HAP-1 (cell line): ENCODE measurements at places on chromosomes 4 and X.

DNA sequence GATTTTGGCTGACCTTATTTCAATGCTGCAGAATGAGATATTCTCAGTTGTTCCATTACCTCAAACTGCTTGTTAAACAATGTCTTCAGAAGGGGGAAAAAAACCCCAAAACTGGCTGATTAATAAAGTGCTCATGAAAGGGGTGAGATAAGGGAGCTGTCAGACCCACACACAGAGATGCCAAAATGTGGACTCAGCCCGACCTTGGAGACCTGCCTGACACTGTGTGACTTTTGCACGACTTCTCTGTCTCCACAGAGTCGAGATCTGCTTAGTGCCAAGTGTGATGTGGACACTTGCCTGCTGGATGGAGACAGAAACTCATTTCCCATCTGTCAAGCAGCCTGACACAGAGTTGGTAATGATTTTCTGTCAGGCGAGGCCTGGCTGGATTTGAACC, 31.5 kb downstream of the REELD1 start:
- DNase-seq = no peak

DNA sequence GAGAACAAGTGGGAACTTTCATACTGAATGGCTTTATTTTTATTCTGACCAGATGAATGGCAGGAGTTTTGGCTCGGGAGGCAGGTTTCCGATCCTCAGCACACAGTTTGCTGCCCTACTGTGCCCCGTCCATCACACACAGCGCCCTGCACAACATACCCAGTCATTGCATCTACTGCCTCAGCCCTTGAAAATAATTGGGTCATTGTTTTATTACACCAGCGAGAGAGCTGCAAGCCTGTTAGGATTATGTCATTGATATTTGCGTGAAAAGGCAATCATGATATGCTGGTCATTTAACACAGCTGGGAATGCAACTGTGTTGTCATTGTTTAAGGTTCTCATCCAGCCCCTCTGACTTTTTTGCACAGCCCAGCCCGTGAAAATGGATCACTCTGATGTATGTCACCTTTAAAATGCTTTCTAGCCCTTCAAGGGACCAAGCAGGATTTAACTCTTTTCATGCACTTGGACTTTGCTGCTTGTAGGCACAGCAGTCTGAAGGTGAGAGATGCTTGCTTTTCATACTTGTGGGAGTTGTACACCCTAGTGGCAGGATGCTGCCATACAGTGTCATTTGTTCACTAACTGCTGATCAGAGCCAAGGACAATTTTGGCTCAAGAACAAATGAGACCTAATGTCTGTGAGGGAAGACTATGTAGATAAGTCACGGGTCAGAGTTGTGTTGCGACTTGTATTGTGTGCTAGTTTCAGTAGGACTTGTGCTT, 62.3 kb downstream of the RTL9 start:
- peak; percentile 51 for DNase-seq

- DNase-seq = no peak
Observed at GRCh38 chr4:108446556-108446955, 173.8 kb upstream of the RPL34 start.

DNA sequence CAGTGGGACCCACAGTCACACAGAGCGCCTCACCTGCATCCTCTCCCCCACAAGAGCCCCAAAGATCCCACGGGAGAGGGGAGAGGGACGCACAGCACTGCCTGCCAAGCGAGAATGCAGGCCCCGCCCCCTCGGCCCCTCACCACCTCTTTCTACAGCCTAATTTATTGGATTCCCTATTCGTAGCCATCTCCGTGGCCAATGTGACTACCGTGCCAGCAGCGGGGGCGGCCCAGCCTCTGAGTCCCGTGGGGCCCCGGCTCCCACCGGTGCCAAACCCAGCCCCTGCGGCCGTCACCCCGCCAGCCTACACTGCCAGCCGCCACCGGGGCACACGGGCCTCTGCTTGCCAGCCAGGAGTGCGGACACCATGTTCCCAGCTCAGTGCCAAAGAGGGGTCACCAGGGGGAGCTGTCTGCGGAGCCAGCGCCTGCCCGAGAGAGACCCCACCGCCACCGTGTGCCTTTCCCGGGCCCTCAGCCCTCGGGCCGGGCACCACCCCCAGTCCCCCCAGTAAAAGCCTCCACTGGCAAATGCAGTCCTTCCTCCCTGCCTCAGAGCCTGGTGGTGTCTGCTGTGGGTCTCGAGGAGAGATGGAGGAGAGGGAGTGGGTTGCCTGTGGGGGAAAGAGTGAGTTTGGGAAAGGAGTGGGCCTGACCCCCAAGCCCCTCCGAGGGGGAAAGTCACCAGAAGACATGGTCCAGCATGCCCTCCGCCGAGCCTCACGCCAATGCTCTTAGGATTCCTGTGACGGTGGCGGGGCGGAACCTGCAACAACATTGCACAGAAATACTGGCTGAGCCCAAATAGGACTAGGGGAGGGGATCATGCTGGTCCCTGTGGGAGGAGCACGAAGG, 19.6 kb upstream of the PLXNB3 start:
- no peak for DNase-seq

GRCh38 chr4:104093247-104093646, 373.5 kb upstream of the TACR3 start:
- no peak for DNase-seq

DNA sequence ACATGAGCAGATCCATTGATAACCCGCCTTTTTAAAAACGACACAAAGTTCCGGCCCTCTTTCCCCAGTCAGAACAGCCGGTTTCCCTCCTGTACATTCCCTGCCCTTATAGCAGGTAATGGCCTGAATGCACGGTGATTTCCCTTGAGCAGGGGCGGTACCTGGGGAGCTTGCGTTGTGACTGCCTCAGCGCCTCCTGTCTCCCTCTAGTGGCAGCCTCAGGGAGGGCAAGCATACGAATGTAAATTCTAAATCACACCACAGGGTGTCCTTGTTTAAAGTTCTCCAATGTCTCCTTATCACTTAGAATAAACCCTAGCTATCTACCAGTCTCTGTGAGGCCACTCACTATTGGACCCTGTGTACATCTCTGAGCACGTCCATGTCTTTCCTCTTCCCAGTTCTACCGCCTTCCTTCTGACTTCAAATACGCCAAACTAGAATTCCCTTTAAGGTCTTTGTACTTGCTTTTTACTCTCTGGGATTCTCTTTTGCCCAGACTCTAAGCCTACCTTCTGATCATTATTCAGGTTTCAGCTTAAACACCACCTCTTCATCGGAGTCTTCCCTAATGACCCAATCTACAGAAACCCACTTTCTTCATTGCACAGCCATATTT, 18.4 kb upstream of the LDB2 start:
- DNase-seq = peak; percentile 90

GRCh38 chrX:19799319-19800182, 87.8 kb downstream of the SH3KBP1 start:
- no peak for DNase-seq

GRCh38 chrX:100995469-100995868, 26.0 kb downstream of the ARL13A start:
- DNase-seq = no peak

DNA sequence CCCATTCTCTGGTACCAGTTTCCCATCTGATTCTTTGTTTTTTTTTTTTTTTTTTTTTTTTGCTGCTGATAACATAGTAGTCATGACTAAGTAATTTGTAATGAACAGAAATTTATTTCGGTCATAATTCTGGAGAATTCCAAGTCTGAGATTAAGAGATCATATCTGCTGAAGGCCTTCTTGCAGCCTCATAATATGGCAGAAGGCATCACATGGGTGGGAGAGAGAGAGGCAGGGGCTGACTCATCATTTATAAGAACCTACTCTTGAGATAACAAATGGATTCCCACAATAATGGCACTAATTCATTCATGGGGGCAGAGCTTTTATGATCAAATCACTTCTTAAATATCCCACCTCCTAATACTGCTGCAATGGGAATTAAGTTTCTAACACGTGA, 1034.3 kb downstream of the STIM2 start:
- DNase-seq = no peak

- DNase-seq = no peak
Observed at GRCh38 chr4:1216869-1217294, 32.0 kb downstream of the CTBP1 start.

DNA sequence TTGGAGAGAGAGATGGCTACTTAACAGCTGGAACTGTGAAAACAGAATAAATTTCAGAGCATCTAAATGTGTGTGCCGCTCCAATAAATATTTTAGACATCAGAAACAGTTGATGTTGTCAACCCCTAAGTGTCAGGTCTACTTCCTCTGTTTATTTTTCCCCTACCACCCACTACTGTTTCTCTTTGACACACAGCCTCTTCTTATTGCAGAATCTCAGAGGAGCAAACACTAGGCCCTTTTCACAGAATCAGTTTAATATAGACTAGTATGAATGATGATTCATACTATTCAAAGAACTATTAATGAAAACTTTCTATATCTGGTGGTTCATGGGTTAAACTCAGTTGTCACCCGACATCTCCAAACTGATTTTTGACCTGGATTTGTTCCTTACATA, 33.9 kb downstream of the NAA11 start:
- no peak for DNase-seq

- no peak for DNase-seq
Observed at GRCh38 chr4:111028795-111029194, 405.9 kb upstream of the PITX2 start.

DNA sequence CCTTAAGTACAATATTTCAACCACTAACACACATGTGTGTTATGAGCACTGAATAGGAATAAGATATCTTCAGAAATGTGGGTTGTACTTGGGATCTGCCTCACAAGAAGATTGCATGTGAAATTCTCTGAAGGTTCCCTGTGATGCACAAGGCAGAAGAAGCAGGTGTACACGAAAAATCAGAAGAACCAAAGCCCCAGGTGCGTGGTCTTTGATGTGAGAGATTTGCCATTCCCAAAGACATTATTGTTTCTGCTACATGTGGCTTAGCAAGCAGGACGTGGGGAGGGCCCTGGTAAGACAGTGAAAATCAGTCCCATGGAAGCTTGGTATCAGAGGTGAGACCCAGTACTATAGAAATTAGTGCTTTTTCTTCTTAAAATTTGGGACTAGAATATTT, 13.0 kb upstream of the SPRY1 start:
- DNase-seq = no peak

DNA sequence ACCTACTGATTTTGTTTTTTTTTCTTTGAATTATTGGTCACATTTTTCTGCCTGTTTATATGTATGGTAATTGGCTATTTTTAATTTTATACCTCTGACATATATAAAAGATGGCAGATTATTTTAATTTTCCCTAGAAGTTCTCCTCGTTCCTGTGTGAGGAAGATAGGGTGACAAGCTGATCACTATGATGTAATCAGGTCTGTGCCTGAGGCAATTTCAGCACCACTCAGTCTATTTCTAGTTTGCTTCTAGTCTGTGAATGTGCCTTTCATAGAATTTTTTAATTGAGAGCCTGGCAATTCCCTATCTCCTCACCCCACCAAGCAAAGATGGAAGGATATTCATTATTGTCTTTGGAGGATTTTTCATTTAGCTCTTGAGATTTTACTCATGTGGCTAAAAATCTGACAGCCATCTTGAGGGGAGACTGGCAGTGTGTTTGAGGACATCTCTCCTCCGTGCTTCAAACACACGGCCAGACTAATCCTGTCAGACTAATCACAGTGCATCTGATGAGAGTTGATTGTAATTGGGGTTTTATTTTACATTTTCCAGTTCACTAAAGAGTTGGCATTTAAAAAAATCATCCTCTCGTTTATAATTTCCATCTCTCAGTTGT, 500.3 kb downstream of the TRIML1 start:
- no peak for DNase-seq

DNA sequence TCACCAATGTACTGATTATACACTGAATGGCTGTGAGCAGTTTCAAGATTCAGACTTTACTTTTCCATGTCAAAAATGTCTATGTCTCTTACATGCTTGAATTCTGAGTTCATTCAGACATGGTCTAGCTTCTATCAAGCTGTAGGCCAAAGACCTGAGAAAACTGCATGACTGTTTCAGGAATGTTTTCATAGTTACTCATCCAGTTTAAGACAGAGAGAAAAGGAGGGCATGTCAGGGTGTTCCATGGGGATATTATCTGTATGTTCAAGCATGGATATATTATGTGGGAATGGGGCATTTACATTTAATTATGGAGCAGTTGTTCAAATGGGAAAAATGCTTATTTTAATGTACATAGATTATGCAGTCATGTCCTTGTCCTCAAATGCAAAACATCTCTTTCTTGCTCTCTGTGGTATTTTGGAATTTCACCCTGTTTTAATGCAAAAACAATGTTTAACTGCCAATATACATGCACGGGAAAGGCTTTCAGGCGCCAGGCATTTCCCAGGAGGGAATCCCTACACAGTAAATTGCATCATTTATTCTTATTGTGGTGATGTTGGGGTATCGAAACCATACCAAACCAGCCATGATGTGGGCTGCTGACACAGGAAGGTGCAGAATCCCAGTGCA, 429.1 kb upstream of the INTU start:
- peak; percentile 87 for DNase-seq

DNA sequence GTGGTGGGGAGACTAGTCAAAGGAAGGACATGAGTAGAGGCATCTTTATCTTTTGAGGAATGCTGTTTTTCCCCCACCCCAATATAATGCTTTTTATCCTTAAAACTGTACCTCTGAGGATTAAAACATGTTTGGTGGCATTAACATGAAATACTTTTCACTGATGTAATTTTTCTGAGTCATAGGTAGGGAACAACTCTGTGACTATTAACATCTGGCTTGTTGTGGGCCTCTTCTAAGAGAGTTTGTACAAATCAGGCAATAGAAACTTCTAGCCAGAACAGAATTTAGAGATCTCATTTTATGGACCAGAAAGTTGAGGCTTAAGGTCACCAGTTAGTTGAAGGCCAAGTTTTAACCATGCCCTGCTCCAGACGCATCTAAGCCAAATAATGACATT, 207.6 kb downstream of the SOX3 start:
- DNase-seq = no peak

- DNase-seq = peak; percentile 81
Observed at GRCh38 chrX:123833387-123833786, 26.5 kb upstream of the XIAP start.

- DNase-seq = no peak
Observed at GRCh38 chrX:118760025-118760424, 32.6 kb downstream of the IL13RA1 start.

GRCh38 chrX:10633722-10634121, 13.3 kb upstream of the MID1 start:
- peak; percentile 97 for DNase-seq

GRCh38 chr4:56155432-56155831, 206.7 kb downstream of the CEP135 start:
- DNase-seq = no peak

- DNase-seq = no peak
Observed at GRCh38 chr4:117610706-117611308, 423.5 kb upstream of the NDST3 start.

- peak; percentile 22 for DNase-seq
Observed at GRCh38 chr4:1249731-1250526, 999 bp upstream of the CTBP1 start.

DNA sequence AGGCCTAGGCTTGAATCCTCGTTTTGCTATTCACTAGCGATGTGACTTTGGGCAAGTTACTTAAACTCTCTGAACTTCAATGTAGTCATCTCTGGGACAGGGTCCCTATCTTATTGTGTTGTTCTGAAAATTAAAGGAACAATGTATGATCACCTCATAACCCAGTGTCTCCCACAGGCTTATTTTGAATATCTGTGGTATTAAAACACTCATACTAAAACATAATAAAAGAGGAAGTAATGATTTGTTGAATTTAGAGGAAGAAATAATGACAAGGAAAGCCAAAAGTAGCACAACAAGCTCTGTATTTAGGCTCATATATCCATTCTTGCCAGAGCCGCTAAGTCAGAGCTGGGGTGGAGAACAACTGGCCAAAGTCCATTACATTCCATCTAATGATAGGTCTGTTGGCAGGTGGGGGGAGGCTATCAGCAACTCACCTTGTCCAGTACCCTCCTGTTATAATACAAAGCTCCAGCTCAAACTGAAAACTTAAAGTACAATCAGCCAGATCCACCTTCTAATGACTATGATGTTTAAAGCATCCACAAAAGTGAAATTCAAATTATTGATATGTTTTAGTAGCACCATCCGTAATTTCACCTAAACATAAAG, 64.5 kb upstream of the LSM6 start:
- no peak for DNase-seq
